ENCODE measurements at places on chromosomes 12 and 14.

GRCh38 chr12:110001596-110001995 is 2.4 kb downstream of the ANKRD13A start:
- DNase-seq: no peak

DNA sequence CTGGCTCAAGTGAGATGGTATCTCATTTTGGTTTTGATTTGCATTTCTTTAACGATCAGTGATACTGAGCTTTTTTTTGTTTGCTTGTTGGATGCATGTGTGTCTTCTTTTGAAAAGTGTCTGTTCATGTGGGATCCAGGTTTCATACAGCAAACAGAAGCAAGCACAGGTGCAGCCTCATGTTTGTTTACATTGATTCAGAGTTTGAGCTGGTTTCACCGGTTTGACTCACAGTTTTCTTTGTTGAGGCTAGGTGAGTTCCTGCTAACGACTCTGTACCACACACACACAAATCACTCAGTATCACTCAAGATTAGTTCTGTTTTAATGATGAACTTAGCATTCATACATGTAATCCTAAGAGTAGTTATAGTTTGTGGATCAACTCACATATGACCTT is 3.7 kb downstream of the OR10G2 start:
- DNase-seq: no peak

DNA sequence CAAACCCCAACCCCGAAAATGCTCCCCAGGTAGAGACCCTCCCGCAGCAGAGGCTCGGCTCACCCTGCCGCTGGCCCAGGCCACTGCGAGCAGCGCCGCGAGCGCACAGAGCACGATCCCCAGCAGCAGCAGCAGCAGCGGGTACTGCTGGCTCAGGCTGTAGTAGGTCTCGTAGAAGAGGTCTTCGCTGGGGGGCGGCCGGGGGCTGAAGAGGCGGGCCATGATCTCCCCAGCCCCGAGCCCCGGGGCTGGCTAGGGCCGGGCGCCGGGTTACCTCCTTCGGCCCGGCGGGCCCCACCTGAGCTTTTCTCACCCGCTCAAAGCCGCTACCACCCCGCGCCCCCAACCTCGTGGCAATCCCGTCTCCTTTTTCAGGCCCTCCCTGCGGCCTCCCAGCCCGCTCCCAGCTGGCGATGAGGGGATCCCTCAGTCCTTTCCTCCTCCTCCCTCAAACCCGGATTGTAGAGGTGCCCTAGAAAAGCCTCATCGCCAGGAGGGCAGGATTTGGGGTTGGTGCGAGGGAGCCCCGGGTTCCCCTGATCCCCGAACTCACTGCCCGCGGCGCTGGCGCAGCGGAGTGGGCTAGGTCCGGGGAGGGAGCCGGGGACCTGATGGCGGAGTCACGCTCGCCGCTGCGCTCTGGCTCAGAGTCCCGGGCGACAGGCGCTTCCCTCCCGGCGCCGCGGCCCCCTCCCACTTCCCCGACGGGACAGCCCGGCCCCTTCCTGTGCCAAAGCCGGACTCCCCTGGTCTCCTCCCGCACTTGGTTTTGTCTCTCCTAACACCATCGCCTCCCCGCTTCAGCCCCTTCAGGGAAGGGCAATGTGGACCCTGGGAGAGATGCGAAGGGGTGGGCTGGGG is at the start of gene ADCY4:
Gene ADCY4 (minus strand): TSS at position 641 of the 861 bp plus-strand sequence. CDS start 419 bp downstream, at position 222.
- no peak for DNase-seq

DNA sequence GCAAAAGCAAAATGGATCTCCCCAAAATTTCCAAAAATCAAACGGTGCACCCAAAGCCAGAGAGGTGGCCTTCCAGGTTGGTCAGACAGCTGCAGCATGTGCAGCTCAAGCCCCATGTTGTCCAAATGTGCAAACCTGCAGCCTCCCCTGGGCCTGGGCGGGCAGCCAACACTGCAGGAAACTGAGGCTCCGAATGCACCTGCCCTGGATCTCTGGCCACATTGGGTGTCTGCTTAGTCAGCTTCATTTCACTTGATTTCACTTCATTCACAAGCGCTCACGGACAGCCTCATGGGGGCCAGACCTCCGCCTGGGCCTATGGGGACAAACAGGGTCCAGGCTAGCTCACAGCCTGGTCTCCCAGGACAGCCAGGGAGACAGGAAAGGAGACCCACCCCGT is 59.8 kb downstream of the BCL11B start:
- no peak for DNase-seq

- DNase-seq: no peak
Observed at GRCh38 chr12:127680516-127680915, 586.5 kb upstream of the TMEM132C start.

DNA sequence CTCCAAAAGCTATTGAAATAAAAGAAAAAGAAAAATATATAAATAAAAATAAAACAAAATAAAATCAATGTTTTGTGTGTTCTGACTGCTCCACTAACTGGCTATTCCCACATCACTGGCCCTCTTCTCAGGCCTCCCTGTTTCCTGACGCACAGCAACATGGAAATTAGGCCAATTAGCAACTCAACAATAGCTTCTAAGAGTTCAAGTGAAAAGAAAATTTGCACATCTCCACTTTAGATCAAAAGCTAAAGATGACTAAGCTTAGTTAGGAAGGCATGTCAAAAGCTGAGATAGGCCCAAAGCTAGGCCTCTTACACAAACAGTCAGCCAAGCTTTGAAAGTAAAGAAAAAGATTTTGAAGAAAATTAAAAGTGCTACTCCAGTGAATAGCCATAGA is 200.8 kb downstream of the DUSP6 start:
- DNase-seq: no peak

DNA sequence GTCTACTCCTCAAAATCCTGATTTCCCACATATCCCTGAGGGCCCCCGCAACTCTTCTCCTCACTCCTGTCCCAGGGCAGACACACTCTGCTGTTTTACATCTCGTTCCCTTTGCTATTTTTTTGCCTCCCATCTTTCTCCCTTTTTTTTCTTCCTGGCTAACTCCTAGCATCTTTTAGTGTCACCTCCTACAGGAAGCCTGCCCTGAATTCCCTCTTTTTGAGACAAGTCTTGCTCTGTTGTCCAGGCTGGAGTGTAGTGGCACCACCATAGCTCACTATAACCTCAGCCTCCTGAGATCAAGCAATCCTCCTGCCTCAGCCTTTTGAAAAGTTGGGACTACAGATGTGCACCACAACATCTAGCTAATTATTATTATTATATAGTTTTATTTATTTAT is 13.3 kb downstream of the MORN3 start:
- no peak for DNase-seq

- no peak for DNase-seq
Observed at GRCh38 chr12:103647267-103647666, 60.2 kb downstream of the STAB2 start.

DNA sequence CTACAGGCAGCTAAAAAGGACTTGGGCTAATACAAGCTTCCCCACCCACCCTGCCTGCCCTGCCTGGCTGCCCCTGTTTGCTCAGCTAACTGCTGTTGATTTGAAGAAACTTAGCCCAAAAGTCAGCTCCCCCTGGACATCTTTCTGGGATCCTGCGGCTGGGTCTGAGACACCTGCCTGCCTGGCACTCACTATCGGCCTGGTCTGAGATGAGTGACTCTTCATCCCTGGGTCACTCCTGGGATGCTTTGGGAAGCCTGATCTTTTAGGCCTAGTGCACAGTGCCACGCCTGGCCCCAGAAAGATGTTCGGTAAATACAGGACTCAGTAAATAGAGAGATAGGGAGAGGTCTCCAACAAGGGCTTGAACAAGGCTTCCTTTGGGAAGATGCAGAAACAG is 211.3 kb upstream of the DIO3 start:
- DNase-seq: no peak

- no peak for DNase-seq
Observed at GRCh38 chr14:75428230-75429104, 645 bp downstream of the JDP2 start.

GRCh38 chr12:13801543-13801942 is 179.9 kb downstream of the GRIN2B start:
- no peak for DNase-seq

DNA sequence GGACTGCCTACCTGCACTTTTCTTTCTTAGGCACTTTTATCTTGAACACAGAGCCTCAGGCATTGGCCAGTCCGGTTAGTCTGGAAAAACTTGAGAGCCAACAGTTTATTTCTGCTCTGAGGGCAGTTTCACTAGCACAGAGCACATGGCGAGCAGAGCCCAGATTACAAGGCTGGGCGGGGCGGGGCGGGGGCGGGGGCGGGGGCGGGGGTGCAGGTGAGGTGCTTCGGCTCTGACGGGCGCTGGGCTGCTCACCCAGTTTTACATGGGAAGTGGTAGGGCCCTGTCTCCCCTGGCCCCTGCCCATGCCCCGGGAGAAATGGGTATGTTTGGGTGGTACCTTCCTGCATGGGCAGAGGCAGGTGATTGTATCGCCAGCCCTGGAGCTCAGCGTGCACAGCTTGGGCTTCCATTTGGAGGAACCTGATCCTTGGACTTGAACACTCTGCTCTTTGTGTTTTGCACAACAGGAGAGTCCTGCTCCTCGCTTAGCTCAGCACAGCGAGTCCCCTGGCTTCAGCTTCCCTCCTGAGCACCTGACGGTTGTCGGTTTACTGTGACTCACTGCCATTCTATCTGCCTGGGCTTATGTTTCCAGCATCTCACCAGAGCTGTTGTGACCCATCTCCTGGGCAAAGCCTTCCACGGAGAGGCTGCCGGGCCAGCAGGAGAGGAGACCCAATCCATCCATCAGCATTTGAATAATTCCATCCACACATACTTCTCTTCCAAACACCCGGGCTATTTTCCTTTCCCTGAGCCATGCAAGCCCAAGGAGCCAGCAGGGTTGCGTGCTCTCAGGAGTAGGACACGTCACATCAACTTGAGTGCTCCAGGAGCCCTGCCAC is 108.5 kb downstream of the ARF6 start:
- no peak for DNase-seq

DNA sequence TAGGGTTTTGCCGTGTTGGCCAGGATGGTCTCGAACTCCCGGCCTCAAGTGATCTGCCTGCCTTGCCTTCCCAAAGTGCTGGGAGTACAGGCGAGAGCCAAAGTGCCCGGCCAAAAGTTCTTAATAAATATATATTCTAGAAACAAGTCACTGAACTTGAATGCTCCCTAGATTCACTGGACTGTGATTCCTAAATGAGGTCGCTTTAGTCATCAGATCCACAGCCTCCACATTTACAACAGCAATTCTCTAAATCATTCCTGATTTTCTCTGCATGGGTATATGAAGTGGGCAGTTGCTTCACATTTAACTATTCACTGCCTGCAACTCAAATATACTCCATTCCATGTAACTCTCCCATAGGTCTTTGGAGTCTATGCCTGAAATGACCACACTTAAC is 813.0 kb downstream of the GALC start:
- no peak for DNase-seq

DNA sequence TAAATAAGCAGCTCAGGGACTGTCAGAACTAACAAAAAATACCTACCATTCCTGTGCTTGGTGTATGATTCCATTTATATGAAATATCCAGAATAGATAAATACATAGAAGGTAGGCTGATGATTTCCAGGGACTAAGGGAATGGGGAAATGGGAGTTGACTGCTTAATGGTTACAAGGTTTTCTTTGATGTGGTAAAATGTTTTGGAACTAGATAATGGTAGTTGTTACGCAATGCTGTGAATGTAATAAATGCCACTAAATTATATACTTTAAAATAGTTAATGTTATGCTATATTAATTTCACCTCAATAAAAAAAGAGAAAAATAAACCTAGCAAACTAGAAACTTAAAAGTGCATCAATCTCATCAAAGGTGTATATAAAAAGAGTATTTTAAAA is 41.1 kb downstream of the CEP83 start:
- DNase-seq: no peak

GRCh38 chr12:129195081-129195480 is 341.8 kb downstream of the GLT1D1 start:
- no peak for DNase-seq

DNA sequence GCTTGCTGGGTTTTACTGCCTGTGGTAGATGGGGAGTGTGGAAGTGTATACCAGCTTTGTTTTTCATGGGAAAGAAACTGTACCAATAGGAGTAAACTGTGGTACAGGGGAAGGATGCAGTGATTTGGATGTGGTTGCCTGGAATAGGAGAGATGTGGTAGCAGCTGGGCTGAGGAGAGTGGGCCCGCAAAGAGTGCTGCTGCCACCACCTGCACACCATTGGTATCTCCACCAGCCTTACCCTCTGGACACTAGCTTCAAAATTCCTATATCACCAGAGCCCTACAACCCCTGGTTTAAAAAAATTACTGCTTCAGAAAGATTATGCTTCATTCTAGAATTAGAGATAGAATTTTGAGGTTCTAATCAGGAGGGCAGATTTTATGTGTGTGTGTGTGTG is 53.6 kb downstream of the AKAP6 start:
- no peak for DNase-seq

- no peak for DNase-seq
Observed at GRCh38 chr12:115354007-115354890, 670.3 kb upstream of the TBX3 start.

DNA sequence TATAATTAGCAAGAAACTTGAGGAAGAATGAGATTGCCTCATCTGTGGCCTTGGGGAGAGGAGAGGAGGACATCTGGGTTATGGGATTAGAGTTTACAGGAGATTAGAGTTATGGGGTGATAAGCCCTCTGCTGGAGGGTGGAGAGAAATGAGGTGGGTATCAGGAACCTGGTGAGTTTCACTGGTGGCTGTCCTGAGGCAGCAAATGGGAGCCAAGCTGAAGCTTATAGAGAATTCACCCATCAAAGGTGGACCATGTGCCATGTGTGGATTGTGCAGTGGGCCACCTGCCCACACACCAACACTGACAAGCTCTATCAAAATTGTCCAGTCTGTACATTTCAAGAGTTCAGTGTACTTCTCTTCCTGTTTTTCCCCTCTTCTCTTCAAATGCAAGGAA is 135.3 kb downstream of the AEBP2 start:
- DNase-seq: no peak

DNA sequence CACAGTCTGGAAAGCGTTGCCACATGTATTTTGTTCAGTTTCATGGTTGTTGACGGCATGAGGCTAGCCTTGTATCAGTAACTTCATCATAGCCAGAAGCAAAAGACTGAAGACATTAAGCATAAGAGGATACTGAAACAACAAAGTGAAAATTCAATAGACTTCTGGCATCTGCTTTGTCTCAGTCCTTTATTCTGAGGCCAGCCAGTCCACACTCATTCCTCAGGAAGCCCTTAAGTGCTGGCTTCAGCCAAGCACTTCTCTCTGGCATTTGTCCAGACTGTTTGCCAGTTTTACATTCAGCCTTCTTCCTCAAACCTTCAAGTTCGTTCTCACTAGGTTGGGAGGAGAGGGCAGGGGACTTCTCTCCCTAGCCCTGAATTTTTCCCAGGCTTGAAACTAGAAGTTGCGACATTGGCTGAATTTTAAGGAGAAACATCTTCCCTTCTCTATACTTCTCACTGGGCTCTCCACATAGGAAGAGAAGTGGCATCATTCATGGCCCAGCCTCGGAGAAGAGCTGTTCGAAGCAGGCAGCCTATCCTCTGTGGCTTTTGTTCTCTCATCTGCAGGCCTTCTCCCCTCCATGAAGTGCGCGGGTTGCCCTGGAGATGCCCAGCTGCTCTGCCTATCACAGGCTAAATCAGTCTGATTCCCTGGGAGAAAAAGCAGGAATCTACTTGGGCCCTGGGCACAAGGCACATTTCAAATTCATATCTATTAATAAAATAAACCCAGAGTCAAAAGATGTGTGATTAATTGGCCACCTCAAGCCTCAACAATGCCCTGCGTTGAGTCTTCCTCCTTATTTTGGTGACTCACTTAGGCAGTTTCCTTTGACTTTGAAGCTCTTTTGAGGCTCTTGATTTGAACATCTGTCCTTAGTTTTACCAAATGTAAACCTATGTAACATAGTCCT is 130.9 kb upstream of the PLEKHA5 start:
- no peak for DNase-seq
